ENCODE measurements at places on chromosomes 1 and 21.

- DNase-seq, result no peak
These were observed 3.2 kb downstream of the TRPM2 start for GRCh38 chr21:44356636-44357035.

- DNase-seq, result no peak
These were observed 33.0 kb downstream of the FOXJ3 start for GRCh38 chr1:42302034-42302433.

- DNase-seq, result no peak
These were observed 38.5 kb downstream of the EPHA2 start for GRCh38 chr1:16117369-16117768.

GRCh38 chr1:156385534-156386031 lies 16.6 kb downstream of the RHBG start:
- DNase-seq, result peak; percentile 82

DNA sequence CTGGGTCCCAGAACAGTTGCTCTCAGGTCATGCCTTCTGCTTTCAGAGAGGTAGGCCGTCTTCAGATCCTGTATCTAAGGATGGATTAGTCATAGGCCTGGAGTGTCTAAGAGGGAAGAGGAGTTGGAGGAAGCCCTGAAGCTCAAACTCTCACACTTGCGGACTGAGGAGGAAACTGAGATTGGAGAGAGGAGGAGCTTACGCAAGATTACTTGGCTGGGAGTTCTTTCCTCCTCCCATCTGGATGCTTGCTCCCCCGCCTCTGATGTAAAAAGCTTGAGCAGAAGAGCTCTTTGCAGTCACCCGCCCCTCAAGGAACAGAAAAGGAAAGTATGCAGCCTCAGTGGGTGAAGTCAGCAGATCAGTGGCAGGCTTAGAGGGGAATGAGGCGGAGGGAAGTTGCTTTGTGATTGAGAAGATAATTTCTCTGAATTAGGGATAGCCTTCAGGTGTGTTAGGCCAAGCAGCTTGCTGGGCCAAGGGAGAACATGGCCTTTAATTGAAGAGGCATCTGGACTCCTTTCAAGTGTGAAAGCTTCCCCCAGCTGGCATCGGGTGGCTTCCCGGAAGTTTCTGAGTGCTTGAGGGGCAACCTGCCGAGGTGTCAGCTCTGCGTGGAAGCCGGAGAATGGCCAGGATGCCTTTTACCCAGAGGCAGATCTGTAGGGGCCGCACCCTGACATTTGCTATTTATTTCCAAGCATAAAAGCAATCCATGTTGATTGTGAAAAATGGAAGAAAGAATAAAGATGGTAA lies 6.6 kb downstream of the ADORA1 start:
- DNase-seq, result no peak

All from bone marrow (tissue), 2 donors.